ENCODE measurements at places on chromosomes 11 and 22.
A peak's percentile ranks its signal among the peaks of the same experiment; 100 is the strongest.

DNA sequence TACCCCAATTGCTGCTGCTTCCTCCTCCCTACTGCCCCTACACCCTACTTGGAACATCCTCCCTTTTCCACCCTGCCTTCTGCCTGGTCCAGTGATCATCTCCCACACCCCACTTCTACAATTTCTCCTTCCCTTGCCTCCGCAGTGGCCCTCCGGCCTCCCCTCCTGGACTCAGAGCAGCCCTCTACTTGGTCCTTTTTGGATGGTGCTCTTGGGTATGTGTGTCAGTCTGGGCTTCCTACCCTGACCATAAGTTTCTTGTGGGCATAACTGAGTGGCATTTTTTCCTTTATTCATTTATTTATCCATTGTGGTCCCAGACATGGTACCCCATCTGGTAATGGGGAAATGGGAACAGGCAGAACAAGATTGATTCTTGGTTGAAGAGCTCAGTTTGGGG is 111.4 kb upstream of the NAV2 start:
- no peak for DNase-seq

DNA sequence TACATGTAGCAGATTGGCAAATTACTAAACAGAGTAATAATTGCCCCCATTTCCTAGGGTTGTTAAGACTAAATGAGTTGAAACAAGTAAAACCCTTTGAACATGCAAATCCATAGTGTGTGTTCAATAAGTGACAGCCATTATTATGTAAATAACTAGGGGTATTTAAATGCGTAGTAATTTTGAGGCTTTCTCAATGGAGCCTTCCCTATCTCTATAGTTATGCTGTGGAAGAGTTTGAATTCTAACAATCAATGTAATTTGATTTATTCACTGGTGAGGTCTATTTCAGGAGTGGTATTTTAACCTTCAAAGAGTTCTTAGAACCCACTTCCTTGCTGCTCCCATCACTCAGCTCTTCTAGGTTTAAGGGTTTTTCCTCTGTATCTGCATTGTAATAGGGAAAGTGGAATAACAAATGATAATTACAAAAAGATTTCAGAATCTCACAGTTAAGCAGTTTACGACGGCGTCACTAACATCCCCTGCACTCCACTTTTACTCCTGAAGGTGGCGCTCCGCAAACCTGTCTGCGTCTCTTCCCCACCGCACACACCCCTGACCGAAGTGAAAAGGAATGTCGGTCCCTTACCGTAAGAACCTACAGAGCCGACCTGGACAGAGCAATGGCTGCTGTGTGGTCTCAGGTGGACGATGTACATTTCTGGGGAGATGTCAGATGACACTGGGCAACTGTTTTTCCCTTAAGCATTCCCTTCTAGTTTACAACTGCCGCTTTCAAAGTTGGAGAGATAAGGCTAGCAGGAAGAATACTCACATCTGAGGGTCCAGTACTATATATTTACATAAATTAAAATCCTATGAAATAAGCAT is 80.8 kb downstream of the ZC3H12C start:
- DNase-seq, result peak; percentile 65

DNA sequence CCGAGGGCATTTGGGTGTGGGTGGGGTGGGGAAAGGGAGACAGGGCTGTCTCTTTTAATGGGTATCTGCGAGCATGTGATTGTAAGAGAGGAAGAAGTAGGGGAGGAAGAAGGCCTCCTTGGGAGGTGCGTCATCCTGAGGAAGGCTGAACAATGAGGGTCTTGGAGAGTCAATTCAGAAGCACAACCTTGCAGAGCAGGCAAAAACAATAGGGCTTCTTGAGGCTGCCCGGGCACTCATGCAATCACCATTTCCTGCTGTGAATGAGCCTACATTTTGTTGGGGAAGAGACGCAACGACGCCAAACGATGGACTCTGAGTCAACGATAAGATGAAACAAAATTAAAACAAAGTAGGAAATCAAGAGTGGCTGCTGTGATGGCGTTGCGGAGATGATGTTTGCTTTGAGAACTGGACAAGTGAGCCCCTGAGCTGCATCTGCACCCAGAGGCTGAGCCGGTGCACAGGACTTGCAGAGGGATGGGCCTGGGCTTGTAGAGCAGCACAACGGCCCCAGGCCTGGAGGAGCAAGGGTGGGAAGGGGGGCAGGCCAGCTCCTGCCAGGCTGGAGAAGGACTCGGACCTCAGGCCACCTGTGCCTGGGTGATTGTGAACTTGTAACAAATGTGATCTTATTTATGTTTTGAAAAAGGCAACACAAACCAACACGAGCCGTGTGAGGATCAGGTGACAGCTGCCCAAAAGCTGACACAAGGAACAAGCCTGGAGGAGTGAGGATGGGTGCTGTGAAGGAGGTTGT is 92.3 kb upstream of the B3GAT1 start:
- no peak for DNase-seq

GRCh38 chr11:72899238-72899637 is 85.0 kb downstream of the ATG16L2 start:
- no peak for DNase-seq

GRCh38 chr11:126996036-126996804 is 4.3 kb downstream of the KIRREL3 start:
- no peak for DNase-seq

GRCh38 chr11:57363131-57364080 is 17.5 kb downstream of the PRG3 start:
- no peak for DNase-seq

- no peak for DNase-seq
These were observed 878.1 kb downstream of the BRD1 start for GRCh38 chr22:48949375-48950149.

- no peak for DNase-seq
These were observed 51.6 kb downstream of the CYTH4 start for GRCh38 chr22:37333724-37334460.

DNA sequence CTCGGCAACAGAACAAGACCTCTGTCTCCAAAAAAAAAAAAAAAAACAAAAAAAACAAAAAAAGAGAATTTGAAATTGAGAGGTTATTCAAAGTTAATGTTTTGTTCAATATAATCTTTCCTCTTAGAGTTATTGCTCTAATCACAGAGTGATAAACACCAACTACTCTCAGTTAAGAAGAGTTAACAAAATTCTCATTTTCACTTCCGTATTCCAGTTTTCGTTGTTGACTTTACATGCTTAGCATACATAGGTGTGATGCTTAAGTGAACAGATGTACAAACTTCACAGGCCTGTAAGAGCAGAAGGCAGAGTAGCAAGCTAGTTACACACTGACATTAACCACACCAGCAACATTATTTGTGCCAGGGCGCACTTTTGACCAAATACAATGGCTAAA is 12.3 kb downstream of the EIF4ENIF1 start:
- DNase-seq, result no peak

- no peak for DNase-seq
These were observed 12.8 kb downstream of the FBXO3 start for GRCh38 chr11:33761471-33761870.

- DNase-seq, result no peak
These were observed 110.6 kb downstream of the SCN3B start for GRCh38 chr11:123543797-123544196.
